ENCODE measurements at places on chromosomes 11 and 22.

GRCh38 chr11:13917904-13918303 lies 44.6 kb upstream of the SPON1 start:
- no peak for DNase-seq

DNA sequence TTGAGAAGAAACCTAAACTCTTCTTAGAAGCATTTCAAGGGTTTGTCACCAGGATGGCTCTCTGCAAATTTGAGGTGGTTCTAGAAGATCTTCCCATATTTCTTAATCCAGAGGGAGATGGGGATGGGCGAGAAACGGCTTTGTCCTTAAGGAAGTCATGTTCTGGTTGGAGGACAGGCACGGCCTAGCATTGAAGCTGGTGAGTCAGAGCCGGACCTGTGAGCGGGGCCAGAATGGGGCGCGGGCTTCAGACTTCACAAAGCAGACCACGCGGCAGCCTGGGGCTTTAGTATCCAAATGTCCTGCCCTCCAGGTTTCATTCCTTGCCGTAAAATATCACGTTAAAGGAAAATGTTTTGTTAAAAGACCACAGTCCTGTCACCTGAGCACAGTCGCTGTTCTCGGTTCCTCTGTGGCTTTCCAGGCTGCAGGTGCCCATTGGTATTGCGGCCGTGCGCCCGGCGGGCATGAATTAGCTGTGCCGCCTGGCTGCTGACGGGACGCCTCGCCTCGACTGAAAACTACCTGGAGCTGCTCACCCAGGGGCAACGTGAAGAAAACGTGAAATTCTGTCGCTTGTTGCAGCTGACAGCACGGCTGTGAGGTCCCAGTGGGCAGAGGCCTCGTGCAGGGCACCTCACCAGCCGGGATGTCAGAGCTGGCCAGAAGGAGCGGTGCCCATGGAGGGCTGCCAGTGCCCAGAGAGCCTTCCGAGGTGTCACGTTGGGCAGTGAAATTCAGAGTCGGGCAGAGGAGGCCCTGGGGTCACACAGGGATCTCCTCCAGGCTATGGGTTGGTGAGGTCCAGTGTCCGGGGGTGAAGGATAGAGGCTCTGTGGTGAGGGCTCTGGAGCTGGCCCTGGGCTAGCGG lies 59.0 kb downstream of the LRP5 start:
- no peak for DNase-seq

DNA sequence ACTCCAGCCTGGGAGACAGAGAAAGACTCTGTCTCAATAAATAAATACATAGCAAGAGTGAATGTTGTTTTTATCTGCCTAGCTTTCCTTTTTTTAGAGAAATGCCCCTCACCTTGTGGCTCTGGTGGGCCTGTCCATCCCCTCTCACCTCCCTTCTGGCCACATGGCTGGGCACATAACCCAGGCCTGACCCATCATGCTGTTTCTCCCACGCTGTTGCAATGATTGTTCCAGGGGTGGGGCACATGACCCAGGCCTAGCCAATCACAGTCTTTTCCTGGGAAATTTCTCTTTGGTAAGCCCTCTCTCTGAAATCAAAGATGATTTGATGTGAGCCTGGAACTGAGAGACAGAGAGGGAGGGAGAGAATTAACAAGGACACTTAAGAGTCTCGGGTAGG lies 5.5 kb upstream of the CYTH4 start:
- DNase-seq = no peak

DNA sequence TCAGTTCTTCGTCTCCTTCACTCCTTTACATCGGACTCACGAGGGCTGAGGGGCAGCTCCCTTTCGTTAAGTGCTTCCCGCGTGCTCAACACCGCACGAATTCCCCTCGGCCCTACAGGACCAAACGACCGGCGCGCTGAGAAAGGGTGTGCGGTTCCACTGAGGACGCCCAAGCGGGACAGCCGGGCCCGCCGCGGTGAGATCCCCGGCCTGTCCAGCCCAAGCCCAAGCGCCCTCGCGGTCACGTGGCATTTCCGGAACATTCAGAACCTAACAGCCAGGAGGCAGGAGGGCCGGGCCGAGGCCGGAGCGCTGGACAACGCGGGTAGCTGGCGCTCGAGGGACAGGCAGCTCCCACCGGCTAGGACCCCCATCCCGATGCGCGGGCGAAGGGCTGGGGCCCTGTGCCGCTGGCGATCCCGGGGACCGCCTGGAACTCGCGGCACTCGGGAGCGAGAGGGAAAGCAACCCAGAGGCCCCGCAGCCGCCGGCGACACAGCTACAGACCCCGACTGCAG lies 737 bp upstream of the STIP1 start:
- DNase-seq = peak; percentile 67

- no peak for DNase-seq
Measured at GRCh38 chr22:27372969-27373670, 428.4 kb downstream of the MN1 start.

Data from thoracic aorta (tissue), 2 donors.